ENCODE measurements at places on chromosomes 4 and X.

DNA sequence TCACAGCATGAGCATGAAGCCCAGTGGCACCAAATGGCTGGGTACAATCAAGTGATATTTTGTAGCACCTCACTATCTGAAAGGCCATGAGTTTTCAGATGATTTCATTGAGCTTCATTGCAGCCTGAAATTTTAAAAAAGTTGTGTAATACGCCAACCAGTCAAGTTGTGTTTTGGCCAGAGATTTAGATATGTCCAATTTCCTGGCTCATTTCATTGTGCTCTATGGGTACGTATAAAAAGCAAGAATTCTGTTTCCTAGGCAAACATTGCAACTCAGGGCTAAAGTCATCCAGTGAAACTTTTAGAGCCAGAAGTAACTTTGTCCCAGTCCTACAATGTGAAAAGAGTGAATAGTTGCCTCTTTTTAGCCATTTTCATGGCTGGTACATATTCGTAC lies 212.5 kb downstream of the GC start:
- no peak for DNase-seq

DNA sequence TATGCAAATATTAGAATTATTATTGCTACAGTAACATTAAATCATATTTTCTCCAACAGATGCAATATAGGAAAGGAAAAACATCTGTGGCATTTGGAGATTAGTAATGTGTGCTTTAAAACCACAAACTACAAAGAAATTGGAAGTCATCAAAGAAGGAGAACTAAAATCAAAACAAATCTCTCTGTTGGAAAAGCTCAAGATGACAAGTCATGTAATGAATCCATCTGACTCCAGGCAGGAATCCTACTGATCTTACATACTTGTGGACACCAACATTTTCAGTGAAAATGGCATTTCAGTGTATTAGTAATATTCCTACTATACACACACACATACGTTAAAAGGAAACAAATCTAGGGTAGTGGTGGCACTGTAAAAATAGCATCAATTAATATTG lies 98.2 kb downstream of the SLC39A8 start:
- no peak for DNase-seq

- DNase-seq = no peak
These were observed 21.1 kb upstream of the HNRNPD start for GRCh38 chr4:82394896-82395295.

DNA sequence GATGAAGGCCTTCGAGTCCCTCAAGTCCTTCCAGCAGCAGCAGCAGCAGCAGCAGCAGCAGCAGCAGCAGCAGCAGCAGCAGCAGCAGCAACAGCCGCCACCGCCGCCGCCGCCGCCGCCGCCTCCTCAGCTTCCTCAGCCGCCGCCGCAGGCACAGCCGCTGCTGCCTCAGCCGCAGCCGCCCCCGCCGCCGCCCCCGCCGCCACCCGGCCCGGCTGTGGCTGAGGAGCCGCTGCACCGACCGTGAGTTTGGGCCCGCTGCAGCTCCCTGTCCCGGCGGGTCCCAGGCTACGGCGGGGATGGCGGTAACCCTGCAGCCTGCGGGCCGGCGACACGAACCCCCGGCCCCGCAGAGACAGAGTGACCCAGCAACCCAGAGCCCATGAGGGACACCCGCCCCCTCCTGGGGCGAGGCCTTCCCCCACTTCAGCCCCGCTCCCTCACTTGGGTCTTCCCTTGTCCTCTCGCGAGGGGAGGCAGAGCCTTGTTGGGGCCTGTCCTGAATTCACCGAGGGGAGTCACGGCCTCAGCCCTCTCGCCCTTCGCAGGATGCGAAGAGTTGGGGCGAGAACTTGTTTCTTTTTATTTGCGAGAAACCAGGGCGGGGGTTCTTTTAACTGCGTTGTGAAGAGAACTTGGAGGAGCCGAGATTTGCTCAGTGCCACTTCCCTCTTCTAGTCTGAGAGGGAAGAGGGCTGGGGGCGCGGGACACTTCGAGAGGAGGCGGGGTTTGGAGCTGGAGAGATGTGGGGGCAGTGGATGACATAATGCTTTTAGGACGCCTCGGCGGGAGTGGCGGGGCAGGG lies 568 bp downstream of the HTT start:
- DNase-seq = peak; percentile 10

GRCh38 chr4:10527438-10527837 lies 70.2 kb upstream of the ZNF518B start:
- DNase-seq = no peak

DNA sequence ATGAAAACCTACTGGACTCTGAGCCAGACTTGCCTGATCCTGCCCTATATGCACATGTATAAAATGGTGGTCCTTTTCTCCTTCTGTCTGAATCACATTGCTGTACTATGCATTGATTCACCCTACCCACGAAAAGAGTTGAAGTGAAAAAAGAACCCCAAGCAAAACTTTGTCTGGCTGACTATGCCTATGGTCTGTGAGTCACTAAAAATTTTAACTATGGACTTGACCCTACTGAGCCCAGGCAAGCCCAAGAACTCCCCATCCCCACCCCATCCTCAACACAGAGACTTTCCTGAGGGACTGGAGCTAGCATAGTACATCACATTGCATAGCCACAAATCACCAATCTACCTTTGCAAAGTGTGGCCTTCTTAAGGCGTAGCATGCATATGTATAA lies 116.6 kb upstream of the TENM3 start:
- no peak for DNase-seq

DNA sequence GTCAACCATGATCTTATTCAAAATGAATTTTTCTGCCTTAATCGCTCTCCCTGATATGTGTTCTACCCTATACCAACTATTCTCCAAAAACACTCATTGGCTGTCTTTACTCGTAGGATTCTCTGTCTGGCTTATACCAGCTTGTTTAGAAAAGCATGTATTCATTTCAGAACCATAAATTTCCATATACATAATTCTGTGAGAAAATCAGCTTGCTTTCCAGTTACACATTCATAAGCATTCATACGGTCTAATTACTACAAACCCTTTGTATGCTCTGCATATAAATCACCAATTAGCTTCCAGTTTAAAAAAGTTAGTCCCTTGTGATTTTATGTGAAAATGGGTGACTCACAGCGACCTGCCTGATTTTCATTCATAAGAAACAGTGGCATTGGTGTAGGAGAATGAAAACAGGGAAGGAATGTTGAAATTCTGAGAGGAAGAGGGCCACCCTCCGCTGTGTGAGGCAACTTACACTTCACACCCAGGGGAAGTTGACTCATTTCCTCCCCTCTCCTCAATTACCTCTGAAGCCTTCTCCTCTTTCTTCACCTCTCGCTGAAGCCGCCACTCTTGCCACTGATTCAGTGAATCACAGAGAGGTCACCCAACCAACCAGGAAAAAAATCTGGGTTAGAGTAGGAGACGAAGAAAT lies 63.3 kb downstream of the MEPE start:
- DNase-seq = no peak

DNA sequence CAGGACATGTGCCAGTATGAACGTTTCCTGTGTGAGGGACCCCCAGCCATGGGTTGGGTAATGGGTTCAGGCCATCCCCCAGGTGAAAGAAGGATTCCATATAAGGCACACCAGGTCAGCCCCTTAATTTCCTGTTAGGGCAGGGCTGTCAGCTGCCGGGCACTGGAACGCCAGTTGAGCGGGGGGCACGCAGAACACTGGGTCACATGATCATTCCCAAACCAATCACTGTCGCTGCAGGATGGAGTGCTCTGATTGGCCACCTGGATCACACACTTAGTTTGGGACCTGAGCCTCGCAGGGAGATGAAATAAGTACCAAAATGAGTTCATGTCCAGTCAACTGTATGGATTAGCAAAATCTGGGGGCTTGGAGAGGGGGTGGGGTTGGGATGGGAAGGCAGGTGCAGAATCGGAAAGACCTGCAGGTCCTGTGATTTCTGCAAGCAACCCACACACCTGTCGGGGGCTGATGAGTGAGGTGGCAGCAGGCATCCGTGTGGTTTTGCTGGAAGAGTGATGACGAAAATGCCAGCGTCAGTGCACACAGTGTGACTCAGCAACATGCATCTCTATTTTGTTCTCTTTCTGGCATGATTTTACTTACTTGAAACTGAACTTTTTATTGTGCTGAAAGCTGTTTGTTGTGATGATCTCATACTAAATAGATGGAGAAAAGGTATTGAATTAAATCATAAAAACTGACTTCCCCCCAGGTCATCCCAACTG lies 32.2 kb downstream of the RNF212 start:
- no peak for DNase-seq

- no peak for DNase-seq
These were observed 23.1 kb upstream of the LRAT start for GRCh38 chr4:154720618-154721267.

DNA sequence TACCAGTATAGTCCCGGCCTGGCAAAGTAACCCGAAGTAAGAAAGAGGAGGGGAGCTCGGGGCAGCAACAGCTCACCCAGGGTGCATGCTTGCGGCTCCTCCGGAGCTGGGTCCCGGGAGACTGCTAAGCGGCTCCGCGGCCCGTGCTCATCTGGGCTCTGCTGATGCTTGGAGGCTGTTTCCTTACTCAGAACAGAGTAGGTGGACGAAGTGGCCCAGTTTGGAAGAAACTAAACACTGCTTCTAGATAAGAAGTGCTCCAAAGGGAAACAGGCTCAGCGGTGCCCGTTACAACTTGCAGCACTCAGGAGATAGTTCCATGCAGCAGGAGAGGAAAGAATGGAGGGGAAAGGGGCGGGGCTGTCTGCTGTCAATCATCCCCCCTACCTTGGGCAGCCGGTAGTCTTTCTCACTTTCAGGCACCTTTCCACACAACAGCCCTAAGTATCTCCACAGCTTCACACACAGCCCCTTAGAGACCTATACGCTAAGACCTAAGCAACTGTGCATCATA lies at the start of gene COL4A6:
Gene COL4A6 (minus strand): TSS at position 313 of the 514 bp plus-strand sequence. CDS start 226 bp downstream, at position 87.
- DNase-seq = no peak

DNA sequence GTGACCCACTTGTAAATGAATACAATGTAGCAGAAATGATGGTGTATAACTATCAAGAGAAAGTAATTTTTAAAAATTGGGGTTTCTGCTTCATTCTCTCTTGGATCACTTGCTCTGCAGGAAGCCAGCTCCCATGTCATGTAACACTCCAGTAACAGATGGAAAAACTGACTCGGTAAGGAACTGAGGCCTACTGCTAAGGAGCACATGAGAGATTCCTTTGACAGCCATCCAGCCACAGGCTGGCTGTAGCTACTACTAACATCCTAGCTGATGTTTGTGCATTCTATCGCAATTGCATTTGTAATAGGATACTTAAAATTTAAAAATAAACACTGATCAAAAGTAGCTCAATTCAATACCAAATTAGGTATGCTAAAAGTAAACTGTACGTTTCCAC lies 102.3 kb upstream of the MAB21L2 start:
- no peak for DNase-seq

DNA sequence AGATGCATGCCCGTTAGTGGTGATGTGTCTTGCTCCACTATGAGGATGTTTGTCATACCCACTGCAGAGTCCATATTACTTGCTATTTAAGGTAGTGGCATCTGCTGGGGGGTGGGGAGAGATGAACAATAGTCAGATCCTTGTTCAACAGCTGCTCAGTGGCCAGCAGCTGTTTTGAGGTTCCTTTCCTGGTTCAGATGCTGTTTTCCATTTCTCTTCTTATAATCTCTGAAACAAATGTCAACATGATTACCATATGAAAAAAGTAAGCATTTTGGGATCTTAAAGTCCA lies 1567.9 kb upstream of the TENM3 start:
- DNase-seq = no peak

DNA sequence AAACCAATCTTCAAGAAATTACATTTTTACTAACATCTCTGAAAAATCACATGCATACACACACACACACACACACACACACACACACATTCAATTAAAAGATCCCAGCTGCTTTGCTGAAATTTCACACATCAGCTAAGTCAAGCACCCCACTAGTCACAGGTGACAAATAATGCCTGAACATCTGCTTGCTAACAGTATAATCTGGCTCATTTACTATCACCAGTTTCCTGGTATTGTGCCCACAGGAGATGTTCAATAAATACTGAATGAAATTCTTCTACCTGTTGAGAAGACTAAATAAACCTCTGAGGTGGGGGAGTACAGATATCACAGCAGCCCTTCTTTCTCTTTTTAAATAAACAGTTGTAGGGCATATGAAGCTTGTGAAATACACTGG lies 994.0 kb downstream of the ARAP2 start:
- DNase-seq = no peak

DNA sequence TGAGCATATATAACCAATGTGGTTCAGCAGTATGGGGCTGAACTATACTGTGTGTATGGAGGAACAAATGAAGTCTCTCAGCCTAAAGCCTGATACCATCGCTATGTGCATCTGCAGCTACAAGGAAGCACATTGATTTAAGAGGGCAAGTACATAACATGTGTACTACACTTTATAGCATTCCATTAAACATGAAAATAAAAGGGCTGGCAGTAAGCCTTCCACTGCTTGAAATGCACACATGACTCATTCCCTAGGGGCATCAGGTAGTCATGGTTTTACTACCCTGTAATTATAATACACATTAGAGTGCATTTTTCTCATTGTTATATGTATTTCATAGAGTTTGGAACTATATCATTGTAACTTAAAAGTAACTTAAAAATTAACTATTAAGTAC lies 51.2 kb downstream of the SMARCA1 start:
- DNase-seq = no peak

DNA sequence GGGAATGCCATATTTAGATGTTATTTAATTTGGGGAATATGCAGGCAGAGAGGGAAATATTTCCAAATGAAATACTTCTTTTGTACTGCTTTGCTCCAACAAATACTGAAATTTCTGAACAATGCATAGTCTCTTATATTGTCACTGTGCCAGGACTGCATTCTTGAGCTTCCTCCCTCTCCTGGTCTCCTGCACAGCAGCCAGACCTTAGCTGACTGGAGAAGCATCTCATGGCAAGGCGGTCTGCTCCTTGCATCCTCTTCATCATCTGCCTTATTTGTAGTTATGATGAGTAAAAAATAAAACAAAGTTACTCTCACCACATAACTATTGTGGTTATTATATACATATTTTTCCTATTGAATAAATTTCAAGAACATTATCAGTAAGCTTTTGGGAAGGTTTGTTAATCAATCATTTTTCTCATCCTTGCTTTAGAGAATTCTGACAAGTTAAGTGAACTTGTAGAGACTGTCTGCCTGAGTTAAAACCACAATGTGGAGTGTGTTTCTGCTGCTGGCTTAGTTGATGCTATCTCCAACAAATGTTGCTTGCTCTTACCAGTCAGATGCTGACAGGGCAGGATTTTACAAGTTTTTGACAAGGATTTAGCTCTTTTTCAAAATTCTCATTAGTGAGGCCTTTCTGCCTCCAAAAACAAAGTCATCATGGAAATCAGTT lies 153.6 kb downstream of the SOWAHB start:
- no peak for DNase-seq

- DNase-seq = no peak
These were observed 508.5 kb upstream of the FAT1 start for GRCh38 chr4:187232196-187232595.

- no peak for DNase-seq
These were observed 1.6 kb upstream of the F8 start for GRCh38 chrX:155023907-155024833.

Measured in activated CD4-positive, CD25-positive, alpha-beta regulatory T cell treated with anti-CD3 and anti-CD28 coated beads, Interleukin-2, amount 50 U/mL, for 16 hours (primary cell).